ENCODE measurements at places on chromosomes 16 and 17. TPM values are rescaled to one million over a fixed set of nuclear protein-coding genes. Genes with fewer than 3 reads are reported as not detected.
A peak's percentile ranks its signal among the peaks of the same experiment; 100 is the strongest.

TBC1D3 gene
- polyA plus RNA-seq: not detected

GAST gene
- not detected for polyA plus RNA-seq

BCAS3 gene
- 9.1 TPM for polyA plus RNA-seq

PRSS53 gene
- 0.61 TPM for polyA plus RNA-seq

NME1 gene
- polyA plus RNA-seq: 220 TPM

SDR42E2 gene
- not detected for polyA plus RNA-seq

NLRP1 gene
- 23.1 TPM for polyA plus RNA-seq

ARL5C gene
- polyA plus RNA-seq: not detected

DNA sequence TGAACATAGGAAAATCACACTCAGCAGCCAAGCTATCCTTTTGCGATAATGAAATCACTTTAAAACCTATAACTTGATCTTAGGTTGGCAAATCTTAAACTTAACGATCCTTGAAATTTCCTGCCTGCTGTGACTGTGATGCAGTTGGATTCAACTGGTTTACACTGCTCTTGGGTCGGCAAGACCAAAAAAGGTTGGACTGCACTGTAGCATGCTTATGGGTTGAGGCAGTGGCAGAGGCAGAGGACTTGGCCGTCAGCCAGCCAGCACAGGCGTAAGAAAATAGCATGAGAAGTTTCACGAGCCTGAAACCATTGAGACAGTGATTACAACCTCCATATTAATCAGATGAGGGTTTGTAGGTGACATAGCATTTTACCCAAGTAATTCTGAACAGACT is 21.4 kb downstream of the WSB1 start:
- peak; percentile 94 for DNase-seq

DNA sequence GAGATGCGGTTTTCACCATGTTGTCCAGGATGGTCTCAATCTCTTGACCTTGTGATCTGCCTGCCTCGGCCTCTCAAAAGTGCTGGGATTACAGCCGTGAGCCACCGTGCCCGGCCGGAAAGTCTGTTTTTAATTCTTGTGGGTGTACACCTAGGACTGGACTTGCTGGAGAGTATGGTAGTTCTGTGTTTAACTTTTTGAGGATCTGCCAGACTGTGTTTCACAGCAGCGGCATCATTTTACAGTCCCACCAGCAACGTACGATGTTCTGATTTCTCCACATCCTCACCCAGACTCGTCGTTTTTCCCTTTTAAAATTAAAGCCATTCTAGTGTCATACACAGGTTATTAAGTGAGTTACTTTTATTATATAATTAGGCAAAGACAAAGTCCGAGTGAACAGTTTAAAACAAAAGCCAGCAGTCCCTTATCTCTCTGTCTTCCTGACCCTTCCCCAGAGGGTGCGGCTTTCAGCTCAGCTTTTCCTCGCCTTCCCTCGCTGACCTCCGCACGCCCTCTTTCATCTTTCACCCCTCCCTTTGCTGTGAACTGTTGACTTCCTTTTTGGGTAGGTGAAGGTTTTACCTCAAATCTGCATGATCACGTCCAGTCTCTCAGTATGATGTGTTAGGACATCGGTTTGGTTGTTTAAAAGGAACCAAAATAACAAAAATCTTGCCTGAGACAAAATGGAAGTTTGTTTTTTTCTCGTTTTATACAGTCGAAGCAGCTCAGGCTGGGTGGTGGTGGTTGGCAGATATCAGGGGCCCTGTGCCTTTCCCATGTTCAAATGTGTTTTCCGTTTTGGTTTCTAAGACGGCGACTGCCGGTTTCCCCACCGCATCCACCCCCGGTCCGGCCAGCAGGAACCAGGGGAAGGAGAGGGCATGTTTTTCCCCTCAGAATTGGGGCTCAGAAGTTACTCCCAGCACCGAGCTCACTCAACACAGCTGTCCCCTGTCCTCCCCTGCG is 18.0 kb downstream of the FAM234A start:
- DNase-seq: no peak

GRCh38 chr17:19978805-19979211 is 1.2 kb upstream of the AKAP10 start:
- no peak for DNase-seq

DNA sequence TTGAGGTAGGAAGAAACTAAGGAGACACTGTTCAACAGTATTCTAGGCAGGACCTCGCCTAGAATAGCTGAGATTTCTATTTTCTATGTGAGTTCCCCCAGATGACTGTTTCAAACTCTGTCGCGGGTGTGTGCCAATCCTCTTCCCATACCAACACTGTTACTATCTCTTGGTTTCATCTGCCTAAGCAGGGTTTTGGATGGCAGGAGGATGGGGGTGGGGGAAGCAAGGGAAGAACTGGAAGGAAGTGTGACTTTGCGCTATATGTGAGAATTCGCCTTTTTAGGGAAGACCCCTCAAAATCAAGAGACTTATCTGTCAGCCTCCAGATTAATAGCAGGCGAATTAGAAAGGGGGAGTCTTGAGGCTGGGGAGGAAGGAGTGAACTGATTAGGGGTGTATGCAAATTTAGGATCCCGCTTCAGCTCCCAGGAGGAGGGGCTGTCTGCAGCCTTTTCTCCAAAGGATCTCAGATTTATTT is 521 bp upstream of the G6PC3 start:
- peak; percentile 6 for DNase-seq

GRCh38 chr17:2232244-2232638 is 71.3 kb downstream of the SMG6 start:
- DNase-seq: peak; percentile 60

- no peak for DNase-seq
Measured at GRCh38 chr17:8502126-8502525, 66.4 kb downstream of the NDEL1 start.

- no peak for DNase-seq
Measured at GRCh38 chr16:369866-370436, 387 bp downstream of the MRPL28 start.

GRCh38 chr16:81231014-81231413 is 7.5 kb upstream of the BCO1 start:
- no peak for DNase-seq

- no peak for DNase-seq
Measured at GRCh38 chr17:79811011-79811867, 14.4 kb upstream of the CBX8 start.

- DNase-seq: no peak
Measured at GRCh38 chr16:89096768-89097391, 3.2 kb downstream of the ACSF3 start.

GRCh38 chr17:68603027-68603426 is 1.9 kb upstream of the FAM20A start:
- DNase-seq: no peak

DNA sequence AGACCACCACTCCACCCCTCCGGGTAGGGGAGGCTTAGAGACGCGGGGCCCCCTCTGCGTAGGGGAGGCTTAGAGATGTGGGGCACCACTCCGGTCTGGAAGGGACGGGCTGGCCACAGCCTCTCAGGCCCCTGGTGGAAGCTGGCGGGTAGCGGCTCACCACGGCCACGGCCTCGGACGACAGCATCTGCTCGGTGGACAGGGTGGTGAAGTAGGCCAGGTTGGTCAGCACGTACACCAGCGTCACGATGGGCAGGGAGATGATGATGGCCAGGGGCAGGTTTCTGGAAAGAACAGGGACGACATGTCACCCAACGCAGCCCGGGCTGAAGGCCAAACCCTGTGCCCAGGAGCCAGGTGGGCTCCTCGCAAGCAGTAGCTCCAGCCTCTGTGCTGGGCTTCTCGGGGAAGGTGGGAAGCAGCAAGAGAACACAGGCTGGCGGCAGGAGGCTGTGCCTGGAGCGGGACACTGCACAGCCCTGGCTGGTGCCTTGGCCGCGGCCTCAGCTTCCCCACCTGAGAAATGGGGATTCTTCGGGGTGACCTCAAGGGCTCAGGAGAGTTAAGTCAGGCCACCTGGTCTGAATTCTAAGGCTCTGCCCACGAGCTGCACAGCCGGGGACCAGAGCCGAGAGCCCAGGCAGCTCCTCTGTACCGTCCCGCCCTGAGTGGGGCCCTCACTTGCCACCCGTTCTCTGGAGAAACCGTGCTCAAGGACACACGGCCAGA is 29.6 kb downstream of the SLC7A5 start:
- DNase-seq: no peak

- no peak for DNase-seq
Measured at GRCh38 chr17:30002088-30002487, 60.7 kb downstream of the EFCAB5 start.

DNA sequence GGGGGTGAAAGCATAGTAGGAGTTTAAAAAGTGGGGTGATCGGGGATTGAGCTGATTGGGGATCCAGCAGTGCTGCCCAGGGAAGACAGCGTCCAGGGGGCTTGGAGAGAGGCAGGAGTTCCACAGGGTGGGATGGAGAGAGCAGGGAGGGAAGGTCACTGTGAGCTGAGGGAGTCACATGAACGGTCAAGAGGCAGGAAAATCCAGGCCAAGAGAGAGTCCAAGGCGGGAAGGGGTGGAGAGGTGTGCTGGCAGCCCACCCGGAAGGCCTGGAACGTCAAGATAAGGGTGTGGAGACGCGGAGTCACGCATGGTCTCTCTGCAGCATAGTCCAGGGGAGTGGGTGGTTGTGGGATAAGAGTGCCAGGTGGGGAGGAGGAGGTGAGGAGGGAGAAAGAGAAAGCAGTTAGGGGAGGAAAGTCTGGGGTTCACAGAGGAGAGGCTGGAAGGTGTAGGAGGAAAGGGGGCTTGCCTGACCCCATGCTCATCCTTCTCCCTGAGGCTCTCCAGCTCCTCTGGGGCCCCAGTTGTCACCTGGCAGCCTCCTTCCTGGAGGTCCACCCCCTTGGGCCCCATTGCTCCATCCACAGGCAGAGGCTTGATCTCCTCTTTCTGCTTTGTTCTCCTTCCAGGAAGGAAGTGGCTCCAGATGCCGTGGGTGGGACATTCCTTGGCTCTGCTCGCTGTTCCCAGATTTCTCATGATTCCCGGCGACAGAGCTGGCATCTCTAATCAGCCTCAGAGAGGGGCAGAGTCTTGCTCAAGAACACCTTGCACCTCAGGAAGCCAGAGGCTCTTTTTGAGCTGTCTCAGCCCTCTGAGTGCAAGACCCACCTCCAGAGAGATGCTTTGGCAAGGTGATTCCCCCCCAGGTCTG is 28.7 kb downstream of the CCR7 start:
- peak; percentile 56 for DNase-seq

- no peak for DNase-seq
Measured at GRCh38 chr16:52557236-52557635, 10.3 kb upstream of the TOX3 start.

- no peak for DNase-seq
Measured at GRCh38 chr17:83179374-83179773, 100.0 kb downstream of the METRNL start.

- no peak for DNase-seq
Measured at GRCh38 chr16:84947996-84948850, 63.1 kb downstream of the ZDHHC7 start.

GRCh38 chr16:53216798-53217197 is 162.0 kb downstream of the CHD9 start:
- DNase-seq: no peak

GRCh38 chr17:77126519-77126918 is 14.2 kb upstream of the SEC14L1 start:
- no peak for DNase-seq

DNA sequence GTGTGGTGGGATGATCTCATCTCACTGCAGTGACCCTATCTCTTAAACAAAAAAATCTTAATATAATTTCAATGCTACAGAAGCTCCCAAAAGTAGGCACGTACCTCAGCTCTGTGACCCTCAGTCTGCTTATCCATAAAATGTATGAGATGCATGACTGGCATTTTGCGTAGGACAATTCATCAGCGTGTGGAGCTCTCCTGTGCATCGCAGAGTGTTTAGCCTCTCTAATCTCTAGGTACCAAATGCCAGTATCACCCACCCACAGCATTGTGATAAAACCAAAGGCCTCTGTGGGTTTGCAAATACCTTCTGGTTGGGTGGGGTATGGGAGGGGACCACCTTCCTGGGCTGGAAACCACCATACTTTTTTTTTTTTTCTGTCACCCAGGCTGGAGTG is 19.0 kb upstream of the TUBG2 start:
- DNase-seq: no peak

- no peak for DNase-seq
Measured at GRCh38 chr17:21228845-21229244, 14.9 kb upstream of the TMEM11 start.

DNA sequence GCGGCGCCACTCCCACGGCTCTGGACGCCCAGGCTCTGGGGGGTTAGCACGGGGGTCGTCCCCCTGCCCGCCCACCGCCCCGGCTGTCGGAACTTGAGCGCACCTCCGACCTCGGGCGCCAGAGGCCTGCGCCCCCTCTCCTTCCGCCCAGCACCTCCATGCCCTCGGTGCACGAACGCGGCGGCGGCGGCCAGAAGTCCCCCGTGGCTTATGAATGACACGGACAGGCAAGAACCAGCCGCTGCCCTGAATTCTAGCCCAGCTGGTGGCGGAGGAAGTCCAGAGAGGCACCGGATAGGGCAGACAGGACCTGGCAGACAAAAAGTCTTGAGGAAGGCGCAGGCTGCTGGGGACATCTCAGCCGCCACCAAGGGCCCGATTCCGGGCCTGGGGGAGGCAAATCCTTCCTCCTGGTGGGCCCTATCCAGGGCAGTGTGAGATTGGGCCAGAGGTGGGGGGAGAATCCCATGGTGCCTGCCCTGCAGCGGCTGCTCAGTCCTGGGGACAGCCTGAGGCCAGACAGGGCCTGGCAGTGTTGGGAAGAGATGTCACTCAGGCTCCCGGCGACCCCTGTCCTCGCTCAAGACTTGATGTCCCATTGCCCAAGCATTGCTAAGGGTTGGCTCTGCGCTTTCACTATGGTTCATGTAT is 897 bp upstream of the CYGB start:
- DNase-seq: no peak

- no peak for DNase-seq
Measured at GRCh38 chr17:78917451-78918275, 7.5 kb downstream of the TIMP2 start.

GRCh38 chr17:33948309-33948708 is 306.8 kb upstream of the CCL2 start:
- no peak for DNase-seq

DNA sequence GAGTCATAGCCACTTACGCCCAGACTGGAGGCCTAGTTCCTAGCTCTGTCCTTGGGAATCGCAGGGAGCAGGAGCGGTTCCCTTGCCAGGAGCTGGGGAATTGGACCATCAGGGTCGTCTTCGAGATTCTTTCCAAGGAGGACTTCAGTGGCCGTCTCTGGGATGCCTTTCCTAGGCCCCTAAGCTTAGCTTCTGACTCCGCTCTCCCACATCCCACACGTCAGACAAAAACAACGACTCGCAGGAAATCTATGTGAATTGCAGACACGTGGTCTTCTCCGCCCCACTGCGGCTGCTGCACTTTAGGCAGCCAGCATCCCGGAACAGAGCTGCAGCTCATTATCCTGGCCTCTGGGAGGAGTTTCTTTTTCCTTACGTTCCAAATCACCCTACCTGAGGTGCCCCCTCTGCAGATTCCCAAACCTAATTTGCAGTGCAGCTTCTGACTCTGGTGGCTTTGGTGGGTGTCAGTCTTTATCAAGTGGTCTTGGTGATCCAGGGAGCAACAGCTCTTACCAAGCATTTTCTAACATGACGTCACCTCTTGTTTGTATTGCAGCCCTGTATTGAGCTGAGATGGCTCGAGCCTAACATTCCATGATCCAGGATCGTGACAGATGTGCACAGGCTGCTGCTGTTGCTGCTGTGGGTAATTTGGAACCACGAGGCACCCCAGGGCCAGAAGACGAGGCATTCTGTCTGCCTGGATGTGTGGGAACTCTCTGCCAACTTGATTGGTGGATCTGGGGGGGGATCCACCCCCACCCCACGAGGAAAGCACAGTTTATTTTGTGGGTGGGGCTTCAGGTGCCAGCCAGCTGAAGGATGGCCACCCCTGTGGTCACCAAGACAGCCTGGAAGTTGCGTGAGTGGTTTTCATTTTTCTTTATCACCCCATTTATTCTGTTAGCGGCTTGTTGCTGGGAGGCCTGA is 1.1 kb downstream of the KATNB1 start:
- peak; percentile 82 for DNase-seq

- DNase-seq: no peak
Measured at GRCh38 chr17:40822132-40822812, at the start of gene KRT10. KRT10 (minus strand) TSS chr17:40822614; CDS start chr17:40822585, 29 bp downstream.

GRCh38 chr17:48593840-48594537 is 410 bp upstream of the HOXB5 start:
- DNase-seq: peak; percentile 87

Data from fibroblast of lung (primary cell).